ENCODE measurements at places on chromosomes 16 and 17.
A peak's percentile ranks its signal among the peaks of the same experiment; 100 is the strongest.

DNA sequence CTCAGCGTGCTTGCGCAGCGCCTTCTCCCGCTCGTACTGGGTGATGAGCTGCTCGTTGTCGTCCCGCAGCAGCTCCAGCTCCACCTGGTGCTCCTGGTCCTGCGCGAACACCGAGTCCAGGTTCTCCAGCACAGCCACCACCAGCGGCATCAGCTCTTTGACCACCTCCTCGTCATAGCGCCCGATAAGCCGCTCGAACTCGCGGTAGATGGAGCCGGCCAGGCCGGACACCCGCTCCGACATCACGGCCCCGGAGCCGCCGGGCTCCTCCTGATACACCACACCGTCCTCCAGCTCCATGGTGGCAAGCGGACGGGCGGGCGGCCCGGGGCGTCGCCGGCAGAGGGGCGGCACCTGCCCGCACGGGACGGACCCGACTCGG, 320 bp downstream of the SPAG9 start:
- peak; percentile 59 for DNase-seq

DNA sequence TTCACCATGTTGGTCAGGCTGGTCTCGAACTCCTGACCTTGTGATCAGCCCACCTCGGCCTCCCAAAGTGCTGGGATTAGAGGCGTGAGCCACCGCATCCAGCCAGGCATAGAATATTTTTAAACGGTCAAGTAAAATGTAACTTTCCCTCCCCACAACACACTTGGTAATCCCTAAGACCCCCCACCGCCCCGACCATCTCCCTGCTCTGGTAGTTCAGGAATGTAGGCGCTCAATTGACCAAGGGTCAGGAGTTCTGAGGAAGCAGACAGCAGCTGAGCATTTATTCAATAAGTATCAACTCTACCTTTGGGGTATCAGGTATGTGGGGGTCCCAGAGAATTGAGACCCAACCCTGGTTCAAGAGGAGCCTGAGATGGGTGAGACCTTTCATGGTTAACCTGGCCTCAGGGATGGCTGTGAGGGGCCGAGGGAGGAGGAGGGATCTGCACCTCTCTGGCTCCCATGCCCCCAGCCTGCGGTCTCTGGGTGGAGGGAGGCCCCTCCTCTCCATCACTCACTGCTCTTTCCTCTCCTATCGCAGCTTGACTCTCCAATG, 48.4 kb upstream of the TOB1 start:
- no peak for DNase-seq

- peak; percentile 98 for DNase-seq
Observed at GRCh38 chr17:68035131-68035522, 408 bp upstream of the KPNA2 start.

DNA sequence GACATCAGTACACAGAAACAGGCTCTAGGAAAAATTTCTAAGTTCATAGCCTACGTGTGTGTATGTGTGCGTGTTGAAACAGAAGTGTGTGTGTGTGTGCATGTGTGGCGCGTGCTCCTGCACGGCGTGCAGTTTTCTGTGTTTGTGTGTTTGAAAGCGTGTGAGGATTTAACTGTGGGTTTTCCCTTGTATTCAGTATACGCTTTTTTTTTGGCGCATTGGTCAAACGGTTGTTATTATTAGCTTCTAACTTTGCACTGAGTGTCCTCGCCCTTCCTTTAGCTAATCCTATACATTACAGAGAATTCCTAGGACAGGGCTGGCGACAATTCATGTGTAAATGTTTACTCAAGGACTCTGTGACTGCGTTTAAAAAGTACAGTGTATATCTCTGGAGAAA, 23.0 kb downstream of the TMC6 start:
- DNase-seq, result no peak

- DNase-seq, result no peak
Observed at GRCh38 chr16:76956394-76956793, 234.6 kb upstream of the MON1B start.

- no peak for DNase-seq
Observed at GRCh38 chr16:87196661-87197060, 120.5 kb downstream of the C16orf95 start.

DNA sequence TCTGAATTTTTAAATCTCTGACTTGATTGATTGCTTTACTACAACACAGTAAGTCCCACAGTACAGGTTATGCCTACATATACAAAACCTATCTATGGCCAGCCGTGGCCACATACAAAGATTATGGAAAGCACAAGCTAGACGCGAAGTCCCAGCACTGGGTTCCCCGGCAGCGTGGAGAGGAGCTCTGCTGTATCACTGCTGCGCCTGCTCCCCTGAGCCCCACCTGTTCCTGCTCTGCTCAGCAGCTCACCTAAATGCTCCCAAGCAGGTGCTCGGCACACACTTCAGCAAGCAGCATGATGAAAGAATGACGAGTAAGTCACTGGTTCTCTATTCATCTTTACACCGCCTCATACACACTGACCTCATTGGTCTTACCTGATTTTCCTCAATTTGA, 20.6 kb downstream of the ZDHHC7 start:
- DNase-seq, result no peak

- DNase-seq, result no peak
Observed at GRCh38 chr16:51875834-51876600, 670.9 kb downstream of the TOX3 start.

GRCh38 chr17:4715063-4715744, 4.8 kb downstream of the ARRB2 start:
- DNase-seq, result no peak

DNA sequence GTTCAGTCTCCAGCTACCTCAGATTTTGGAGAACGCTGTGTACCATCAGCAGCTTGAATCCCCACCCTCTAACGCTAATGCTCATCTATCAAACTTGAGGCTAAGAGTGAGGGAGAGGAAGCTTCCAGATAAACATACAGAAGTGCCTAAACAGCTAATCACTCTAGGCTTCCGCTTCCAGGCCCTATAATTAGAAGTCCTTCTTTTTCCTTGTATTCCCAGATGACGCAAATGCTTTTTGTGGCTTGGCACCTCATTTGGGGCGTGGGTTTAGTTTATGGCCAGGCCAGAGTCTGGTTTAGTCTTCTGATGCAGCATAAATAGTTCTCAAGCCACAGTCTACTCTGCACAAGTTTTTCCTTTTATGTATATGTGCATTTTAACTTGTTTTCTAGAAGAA, 263.4 kb downstream of the BCAS3 start:
- DNase-seq, result no peak

- DNase-seq, result no peak
Observed at GRCh38 chr17:50186661-50187393, 14.6 kb downstream of the COL1A1 start.

DNA sequence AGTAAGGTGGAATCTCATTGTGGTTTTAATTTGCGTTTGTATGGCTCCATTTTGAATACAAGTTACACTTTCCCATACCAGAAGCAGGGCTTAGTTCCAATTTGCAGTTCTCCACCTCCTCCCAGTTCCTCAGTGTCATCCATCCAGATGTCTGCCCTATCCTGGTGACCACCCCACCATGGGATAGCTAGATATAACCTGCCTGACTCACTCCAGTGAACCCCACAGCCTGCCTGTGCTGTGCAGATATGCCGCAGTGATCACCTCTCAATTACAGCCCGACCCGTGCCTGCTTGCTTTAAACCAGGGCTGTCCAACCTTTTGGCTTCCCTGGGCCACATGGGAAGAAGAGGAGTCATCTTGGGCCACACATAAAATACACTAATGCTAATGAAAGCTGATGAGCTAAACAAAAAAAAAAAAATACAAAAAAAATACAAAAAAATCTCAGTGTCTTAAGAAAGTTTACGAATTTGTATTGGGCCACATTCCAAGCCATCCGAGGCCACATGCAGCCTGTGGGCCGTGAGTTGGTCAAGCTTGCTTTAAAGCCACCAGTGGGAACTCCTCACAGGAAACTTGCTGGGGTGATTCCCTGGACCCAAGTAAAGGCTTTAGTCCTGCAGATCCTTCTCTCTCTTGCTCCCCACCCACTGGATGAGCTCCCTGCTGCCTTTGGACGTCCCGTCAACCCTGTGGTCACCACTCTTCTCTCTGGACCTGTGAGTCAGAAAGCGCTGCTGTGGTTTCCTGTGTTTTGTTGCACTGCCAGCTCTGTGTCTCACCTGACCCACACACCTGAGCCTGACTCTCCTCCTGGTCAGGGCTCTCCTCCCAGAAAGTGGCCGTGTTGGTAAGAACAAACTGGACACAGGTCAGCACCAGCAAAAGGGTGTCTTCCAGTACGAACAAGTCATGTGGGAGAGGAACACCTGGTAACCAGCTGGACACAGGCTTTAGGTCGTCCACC, 83.0 kb downstream of the EMP2 start:
- no peak for DNase-seq

DNA sequence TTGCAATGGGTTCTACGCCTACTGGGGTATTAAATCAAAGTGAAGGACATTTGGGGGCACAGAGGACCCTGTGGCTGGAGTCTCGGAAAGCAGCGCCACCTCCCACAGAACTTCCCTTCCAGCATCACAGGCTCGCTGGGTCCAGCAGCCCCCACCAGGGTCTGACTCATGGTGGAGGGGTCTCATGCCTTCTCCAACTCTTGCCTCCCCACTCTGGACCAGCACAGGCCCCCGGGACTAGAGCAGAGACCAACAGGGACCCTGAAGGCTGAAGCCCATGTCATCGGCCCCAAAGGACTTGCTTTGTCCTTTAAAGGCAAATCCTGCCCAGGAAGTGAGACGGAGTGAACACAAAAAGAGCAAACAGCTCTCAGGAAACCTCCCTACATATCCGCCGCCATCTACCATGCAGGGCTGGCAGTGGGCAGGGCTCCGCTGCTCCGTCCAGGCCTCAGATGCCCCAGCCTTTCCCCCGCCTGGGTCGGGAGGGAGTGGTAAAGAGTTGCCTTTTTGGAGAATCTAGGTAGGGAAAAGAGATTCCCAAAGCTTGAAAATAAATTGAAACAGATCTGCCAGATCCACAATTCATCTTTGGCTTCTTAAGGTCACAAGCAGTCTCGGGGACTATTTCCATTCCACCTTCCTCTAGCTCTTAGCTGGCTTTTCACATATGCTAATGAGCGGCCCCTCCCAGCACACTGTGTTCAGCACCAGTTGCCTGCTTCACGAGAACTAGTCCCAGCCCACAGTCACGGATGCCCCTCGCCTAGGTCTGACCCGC, 2.1 kb upstream of the GPRC5C start:
- peak; percentile 21 for DNase-seq

DNA sequence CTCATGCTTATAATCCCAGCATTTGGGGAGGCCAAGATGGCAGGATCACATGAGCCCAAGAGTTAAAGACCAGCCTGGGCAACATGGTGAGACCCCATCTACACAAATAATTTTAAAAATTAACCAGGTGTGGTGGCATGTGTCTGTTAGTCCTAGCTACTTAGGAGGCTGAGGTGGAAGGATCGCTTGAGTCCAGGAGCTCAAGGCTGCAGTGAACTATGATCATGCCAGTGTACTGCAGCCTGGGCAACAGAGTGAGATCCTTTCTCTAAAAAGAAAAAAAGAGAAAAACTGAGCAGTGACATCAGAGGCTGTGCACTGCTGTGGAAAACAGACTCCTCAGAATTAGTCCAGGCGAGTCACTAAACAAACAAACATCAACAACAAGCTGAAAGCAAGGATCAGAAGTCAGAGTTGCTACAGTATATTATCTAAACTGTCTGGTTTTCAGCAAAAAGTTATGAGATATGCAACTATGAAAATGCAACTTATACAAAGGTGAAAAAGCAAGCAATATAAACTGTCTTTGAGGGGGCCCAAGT, 39.3 kb downstream of the CBFB start:
- DNase-seq, result no peak

GRCh38 chr16:46729326-46729995, 18.7 kb downstream of the MYLK3 start:
- no peak for DNase-seq

DNA sequence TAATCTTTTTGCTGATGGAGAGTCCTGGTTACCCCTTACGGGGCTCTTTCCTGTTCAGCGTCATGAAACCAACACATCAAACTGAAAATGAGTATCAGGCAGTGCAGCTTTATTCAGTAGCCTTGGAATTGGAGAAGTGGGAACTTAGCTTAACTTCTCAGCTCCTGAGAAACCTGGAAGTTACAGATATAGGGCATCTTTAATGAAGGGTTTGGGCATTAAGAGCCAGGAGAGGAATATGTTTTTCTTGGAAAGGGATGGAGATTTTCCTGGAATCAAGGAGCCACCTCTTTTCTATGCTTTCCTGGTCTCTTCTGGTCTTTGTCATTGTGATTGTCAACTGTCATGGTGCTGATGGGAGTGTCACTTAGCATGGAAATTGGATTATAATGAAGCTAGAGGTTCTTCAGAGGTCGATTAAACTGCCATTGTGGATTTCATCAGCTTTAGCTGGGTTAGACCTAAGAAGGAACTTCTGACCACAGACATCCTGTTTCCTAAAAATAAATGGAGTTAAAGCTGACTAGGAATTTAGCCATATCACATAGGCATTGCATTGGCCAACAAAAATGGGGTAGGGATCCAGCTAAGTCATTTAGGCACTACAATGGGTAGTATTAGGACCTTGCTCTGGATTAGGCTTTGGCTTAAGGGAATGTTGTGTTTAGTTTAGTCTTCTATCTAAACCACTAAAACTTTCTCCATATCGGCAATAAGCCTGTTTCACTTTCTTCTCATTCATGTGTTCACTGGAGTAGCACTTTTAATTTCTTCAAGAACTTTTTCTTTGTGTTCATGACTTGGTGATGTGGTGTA, 186.4 kb downstream of the BCAS3 start:
- DNase-seq, result no peak

DNA sequence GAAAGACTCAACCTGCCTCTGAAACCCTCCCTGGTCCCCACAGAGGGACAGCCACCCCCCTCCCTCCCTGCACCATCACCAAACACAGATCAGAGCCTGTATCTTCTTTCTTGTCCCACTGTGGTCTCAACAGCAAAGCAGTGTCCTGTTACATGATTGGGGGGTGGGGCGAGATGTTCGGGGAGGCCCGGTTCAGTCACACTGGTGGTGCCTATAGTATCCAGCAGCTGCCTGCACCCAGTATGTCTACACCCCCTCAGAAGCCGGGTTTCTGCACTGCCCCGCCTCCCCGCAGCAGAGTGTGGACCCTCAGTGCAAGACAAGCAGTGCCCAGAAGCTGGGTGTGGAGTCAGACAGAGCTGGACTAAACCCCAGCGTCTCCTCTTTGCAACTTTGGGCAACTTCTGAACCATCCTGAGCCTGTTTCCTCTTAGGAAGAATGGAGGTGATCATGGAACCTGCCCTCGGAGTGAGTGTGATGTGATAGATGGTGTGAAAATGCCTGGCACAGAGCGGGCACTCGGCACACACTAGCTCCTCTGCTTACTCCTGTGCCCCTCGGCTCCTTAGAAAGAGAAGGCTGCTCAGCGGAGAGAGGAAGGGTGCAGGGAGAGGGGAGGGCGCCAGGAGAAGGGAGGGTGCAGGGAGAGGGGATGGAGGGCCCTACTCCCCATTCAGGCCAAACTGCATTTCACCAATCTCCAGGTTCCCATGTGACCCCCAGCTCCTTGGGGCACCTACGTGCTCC, 84.0 kb upstream of the TNRC6C start:
- no peak for DNase-seq

All from midbrain (tissue), 1 donor.